ENCODE measurements at places on chromosomes 13 and 19. TPM values are rescaled to one million over a fixed set of nuclear protein-coding genes. Genes with fewer than 3 reads are reported as not detected.

The PSG3 gene
- total RNA-seq, result not detected

DNA sequence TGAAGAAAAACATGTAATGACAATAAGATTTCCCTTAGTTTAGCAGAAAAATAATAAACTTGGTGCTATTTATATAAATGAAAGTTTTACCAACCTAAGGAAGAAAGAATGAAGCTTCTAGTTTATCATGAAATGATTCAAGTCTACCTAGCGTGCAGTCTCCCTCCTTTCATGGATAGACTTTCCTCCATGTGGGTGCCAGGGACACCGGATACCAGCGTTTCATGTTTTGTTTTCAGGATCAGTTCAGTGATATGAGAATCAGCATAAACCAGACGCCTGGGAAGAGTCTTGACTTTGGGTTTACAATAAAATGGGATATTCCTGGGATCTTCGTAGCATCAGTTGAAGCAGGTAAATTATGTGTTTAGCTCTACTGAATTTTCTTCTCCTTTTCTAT is 196.7 kb downstream of the LMO7 start:
- no peak for DNase-seq

The PSG4 gene
- total RNA-seq, result not detected

The FGF22 gene
- total RNA-seq, result not detected

The IRGC gene
- total RNA-seq, result not detected

DNA sequence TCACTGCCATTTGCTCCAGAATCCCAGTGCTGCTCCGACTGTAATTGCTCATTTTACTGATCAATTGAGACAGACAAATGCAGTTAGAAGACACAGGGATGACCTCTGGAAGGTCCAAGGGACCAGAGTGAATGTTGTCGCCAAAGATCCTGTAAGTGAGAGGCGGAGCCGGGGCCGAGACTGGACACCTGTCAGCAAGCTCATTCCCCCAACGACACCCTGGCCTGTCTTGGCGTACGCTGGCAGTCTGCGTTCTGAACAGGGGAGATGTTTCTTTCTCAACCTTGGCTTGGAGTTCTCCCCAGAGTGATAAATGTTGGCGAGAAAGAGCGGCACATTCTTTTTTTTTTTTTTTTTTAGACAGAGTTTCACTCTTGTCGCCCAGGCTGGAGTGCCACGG is 24.2 kb downstream of the GADD45B start:
- DNase-seq, result no peak

DNA sequence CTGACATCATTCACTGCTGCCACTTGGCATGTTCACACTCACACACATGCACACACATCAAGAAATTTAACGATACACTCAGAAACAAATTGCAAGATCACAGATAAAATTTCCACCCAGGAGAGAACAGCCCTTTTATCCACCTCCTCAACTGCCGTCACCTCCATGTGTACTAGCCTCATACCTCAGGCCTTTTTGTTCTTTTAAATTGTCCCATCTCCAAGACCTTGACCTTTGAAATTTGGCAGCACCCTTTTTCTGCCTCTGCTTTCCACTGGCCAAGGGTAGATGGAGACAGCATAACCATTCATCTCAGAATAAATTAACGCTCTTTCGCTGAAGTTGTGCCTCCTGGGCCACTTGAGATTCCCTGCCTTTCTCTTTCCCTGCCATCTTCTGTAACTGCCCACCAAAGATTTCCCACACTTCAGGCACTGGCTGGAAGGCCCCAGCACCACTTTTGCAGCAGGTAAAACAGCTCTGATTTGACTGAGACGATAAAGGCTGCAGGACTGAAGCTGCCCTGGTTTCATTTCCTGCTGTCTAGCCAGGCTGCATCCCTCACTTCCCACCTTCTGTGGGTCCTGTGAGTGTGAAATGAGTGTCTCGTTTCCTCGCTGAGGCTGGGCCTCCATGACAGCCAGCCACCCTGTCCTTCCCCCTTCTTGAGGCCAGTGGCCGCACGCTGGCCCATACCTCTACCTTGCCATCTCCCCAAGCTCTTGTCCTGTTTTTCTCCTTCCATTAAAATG is 39.3 kb downstream of the MBNL2 start:
- DNase-seq, result no peak

DNA sequence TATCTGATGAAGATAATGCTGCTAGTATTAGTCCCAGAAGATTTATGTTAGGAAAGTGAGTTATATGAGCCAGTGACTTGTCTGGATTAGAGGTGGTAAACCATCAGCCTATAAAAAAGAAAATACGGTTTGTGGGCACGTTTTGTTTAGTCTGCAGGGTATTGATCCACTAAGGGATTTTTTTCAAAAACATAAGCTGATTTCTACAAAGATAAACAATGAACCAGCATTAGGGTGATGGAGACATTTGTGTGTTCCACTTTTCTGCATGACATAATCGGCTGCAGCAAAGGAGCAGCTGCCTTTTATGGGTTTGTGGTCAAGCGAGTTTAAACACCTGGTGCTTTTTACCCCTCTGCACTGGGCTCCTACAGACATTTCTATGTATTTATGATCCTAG is 836.4 kb upstream of the GPC6 start:
- DNase-seq, result no peak

The RFX1 gene
- total RNA-seq, result 19.9 TPM

GRCh38 chr19:44753932-44754749 is 5.6 kb downstream of the BCL3 start:
- DNase-seq, result peak; percentile 76

The ANKRD24 gene
- 0.60 TPM for total RNA-seq

DNA sequence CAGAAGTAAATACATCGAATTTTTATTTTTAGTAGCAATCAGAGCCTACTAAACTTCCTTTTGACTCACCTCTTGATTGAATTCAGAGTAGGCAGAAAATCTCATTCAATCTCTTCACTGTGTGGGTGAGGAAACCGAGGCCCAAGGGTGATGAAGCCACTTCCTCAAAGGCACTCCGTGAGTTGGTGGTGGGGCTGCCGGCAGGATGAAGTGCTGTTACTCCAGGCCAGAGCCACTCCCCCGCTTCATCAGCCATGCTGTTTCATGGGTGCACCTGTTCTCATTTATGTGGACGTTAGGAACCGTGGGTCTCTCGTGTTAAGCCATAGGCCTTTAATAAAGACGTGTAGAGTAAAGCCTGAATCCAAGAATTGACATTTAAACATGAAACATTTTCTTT is 13.2 kb downstream of the ING1 start:
- peak; percentile 65 for DNase-seq

DNA sequence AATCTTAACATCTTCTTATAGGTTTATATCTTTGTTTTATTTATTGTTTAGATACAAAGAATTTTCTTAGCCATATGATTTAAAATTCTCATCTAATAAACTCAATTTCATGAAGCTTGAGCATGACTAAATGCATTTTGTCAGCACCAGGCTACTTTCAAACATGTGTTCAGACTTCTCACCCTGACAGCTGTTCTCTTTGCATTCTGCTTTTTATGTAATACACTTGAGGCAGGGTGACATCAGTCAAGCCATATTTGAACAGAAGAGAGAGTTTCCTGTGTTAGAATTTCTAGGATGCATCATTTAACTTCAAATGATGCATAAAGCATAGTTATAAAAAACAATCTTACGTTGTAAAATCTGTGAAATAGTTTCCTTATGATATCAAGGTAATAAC is 1295.1 kb upstream of the PCDH20 start:
- DNase-seq, result no peak

GRCh38 chr13:38366954-38367645 is 17.4 kb downstream of the UFM1 start:
- no peak for DNase-seq

The PRRG2 gene
- total RNA-seq, result 1.1 TPM

DNA sequence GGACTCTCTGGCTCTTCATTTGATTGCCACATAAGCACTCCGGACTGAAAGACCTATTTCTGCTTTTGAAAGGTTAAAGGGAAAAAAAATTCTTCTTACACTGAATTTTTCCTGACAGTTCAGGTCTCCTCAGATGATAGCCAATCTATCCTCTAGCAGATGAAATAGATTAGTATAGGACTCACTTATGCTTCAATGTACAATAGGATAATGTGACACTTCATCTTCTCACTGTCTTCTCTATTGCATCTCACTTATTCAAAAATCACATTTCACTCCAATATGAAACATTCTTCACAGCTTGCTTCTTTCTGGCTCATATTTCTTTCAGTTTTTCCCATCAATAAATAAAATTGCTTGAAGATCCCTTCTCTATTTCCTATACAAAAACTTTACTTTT is 860.9 kb upstream of the SLITRK6 start:
- no peak for DNase-seq

DNA sequence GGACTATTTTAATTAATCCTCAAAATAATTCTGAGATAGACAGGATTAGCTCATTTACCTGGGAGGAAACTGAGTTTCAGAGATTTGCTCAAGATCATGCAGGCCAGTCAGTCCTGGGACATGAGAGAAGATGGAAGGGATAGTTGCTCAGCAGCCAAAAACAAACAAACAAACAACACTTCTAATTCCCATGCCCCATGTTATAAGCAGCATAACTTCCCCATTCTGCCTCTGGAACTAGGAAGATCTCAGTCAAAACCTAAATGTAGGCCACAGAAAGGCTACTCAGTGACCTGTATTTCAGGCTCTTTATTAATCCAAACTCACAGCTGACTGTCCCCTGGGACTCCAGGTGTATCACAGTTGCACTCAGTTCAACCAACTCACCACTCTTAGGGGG is 489.2 kb upstream of the NBEA start:
- DNase-seq, result no peak

The OR1M1 gene
- not detected for total RNA-seq

DNA sequence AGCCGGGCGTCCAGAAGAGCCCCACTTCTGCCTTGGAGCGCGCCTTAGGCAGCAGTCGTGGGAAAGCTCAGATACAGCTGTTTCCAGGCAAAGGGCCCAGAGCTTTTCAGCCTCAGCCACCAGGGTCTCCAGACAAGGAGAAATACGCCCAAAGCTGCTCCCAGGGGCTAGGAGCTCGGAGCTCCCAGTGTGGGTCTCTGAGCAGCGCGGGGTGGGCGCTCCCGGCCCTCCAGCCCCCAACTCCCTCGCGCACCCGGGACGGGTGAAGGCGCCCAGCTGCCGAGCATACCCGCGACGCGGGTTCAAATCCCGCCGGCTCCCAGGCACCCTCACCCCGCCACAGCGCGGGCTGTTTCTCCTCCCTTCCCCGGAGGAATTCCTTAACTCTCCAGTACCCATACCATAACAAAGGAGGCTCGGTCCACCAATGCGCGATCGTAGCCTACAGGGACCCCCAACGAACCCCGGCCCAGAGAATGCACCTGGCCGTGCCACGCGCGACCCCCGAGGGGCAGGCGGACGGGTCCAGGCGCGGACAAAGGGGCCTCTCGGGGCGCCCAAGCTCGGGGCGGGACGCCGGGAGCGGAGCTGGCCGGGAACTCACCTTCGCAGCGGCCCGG is 507 bp downstream of the COL4A1 start:
- DNase-seq, result no peak

The UBE2L5 gene
- total RNA-seq, result not detected

The TTYH1 gene
- 1.2 TPM for total RNA-seq

The F10 gene
- not detected for total RNA-seq

GRCh38 chr13:53873558-53873957 is 844.9 kb downstream of the OLFM4 start:
- no peak for DNase-seq

The GRK1 gene
- not detected for total RNA-seq

The KDELR1 gene
- 81.6 TPM for total RNA-seq

The APLP1 gene
- total RNA-seq, result 0.79 TPM

DNA sequence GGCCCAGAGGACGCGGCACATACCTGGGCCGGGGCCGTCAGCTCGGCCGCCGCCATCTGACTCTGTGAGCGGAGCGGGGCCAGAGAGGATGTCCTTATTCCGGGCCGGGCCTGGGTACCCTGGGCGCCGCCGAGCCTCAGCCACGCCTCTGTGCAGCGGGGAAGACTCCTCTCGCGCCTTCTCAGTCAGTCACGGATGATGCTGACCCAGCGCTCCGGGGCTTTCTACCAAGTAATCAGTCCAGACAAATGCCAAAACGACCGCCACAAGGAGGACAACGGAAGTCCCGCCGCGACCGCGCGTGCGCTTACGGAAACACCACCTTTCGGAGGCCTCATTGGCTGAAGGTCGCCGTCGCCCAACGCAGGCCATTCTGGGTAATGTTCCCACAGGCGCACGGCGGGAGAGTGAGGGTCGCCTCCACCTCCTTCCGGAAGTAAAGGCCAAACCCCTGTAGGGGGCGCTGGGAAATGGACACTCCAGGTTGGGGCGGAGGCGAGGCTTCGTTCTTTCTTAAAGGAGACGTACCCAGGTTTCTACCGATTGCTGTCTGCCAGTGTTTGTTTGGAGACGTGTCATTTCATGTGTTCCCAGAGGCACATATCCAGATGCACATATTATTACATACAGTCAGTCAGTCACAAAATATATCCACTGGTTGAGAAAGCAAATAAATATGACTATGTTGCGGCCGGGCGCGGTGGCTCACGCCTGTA is at the start of gene ZNF256:
Gene ZNF256, minus strand, starts transcription at position 288 of the 716 bp plus-strand sequence. Its CDS starts 232 bp downstream, at position 56.
- DNase-seq, result peak; percentile 93

DNA sequence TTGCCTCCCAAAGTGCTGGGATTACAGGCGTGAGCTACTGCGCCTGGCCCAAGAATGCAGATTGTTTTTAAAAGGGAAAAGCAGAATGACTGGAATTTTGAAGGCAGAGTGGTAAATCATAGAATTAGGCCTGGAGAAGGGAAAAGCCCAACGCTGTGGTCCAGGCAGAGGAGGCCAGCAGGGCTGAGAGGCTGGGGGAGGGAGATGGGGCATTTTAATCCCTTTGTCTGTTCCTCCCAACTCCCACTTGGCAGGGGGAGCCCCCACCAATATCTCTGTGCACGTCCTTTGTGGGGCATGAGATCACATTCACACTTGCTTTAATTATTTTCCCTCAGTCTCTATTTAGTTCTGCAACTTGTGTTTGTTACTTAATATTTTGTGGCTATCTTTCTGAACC is 54.4 kb upstream of the RANBP3 start:
- no peak for DNase-seq

- DNase-seq, result no peak
Observed at GRCh38 chr13:44026194-44026593, 146.5 kb downstream of the LACC1 start.

The CD33 gene
- 3.9 TPM for total RNA-seq

DNA sequence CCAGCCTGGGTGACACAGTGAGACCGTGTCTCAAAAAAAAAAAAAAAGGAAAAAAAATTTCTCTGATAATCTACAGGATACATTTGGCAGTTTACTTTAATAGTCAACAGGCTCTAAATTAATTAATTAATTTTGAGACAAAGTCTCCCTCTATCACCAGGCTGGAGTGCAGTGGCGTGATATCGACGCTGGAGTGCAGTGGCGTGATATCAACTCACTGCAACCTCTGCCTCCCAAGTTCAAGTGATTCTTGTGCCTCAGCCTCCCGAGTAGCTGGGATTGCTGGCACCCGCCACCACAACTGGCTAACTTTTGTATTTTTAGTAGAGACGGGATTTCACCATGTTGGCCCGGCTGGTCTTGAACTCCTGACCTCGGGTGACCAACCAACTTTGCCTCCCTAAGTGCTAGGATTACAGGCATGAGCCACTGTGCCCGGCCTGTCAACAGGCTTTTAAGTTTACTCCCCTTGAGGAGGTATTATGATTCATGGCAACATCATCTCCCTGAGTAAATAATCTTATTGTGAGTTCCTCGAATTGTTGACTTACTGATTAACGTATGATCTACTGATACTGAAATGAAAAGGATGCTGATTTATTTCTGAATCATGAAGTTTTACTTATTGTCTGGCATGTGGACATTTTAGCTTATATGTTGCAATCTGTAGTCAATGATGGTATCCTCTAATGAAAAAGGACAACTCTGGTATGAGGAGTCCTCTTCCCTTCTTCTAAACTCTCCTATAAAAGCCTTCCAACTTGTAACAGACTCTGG is 21.3 kb upstream of the MTRF1 start:
- DNase-seq, result no peak
